CD8-positive, alpha-beta memory T cell (primary cell): ENCODE measurements at places on chromosomes 16 and 17.

GRCh38 chr16:68915589-68915988 is 72.3 kb downstream of the TANGO6 start:
- DNase-seq = no peak

DNA sequence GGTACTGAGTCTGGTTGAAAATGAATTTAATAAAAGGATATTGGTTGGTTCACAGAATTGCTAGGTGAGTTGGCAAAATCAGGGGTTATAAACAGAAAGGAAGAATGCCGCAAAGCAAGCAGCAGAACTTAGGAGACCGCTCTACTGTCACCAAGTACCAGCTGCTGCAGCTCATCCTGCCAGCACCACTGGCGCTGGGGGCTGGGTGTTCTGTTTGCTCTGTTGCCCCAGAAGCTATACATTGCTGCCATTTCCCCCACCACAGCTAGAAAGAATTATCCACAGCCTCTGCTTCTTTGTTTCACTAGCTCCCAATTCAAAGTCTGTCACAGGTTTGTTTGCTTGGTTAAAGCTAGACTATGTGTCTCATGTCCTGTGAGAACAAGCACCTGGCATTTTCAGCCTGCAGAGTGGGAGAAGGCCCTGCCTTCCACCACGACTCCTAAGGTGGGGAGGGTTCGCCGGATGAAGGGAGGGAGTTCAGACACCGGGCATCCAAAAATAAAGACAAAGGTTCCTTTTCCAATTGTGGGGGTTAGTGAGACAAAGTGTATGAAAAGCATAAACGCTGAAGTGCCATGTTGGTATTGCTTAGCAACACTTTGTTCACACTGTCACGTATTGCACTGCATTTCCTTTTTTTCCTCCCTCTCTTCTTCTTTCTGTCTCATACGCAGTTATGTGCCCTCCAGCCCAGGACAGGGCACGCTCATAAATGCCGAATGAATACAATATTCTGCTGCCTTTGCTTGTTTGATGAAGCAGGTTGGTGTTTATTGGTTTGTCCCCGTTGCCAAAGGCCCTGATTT is 9.6 kb upstream of the CPD start:
- DNase-seq = no peak

GRCh38 chr17:80261159-80261894 is 675 bp downstream of the RNF213 start:
- DNase-seq = peak; percentile 73

DNA sequence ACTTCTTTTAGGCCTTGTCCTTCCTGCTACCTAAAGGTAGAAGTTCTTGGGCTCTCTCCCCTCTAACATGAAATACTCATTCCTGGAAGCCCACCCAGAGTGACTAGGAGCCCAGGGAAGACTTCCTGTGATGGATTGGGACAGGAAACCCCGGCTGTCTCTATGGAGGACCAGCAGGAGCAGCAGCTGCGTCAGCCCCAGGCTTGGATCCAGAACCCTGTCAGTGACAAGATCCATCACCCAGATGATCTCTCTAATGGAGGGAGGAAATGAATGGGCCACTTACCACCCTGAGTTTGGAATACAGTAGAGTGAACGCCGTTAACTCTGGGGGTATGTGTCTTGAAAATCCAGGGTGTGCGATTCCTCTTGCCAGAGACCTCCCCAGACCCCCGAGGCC is 195.7 kb upstream of the WSCD1 start:
- DNase-seq = no peak

- DNase-seq = no peak
Observed at GRCh38 chr17:71983828-71984227, 137.0 kb upstream of the SOX9 start.

- DNase-seq = no peak
Observed at GRCh38 chr16:89861648-89862047, 11.7 kb upstream of the TCF25 start.

GRCh38 chr16:81142864-81143263 is 46.7 kb upstream of the GCSH start:
- no peak for DNase-seq

GRCh38 chr16:28212532-28212873 is 738 bp upstream of the XPO6 start:
- DNase-seq = no peak

GRCh38 chr16:67862623-67863583 is 9.9 kb upstream of the EDC4 start:
- DNase-seq = no peak

DNA sequence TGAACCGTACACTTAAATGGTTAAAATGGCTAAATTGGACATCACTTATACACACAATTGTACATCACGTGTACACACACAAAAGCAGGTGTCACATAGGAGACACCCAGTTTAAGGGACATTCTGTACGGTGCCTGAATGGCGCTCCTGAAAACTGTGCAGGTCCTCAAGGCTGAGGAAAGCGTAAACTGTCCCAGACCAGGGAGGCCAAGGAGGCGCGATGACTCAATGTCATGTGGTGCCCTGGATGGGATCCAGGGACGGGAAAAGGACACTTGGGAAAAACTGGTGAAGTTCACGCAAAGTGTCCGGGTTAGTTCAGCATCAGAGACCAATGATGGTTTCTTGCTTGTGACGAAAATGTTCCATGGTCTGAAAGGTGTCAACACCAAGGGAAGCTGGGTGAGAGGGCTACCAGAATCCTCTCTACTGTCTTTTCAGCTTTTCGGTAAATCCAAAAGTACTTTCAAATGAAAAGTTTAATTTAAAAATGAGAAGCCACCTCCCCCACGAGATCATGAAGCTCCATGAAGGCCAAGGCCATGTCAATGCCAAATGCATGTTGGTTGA is 112.2 kb downstream of the CMIP start:
- no peak for DNase-seq

GRCh38 chr17:63116228-63116627 is 150.2 kb downstream of the TANC2 start:
- no peak for DNase-seq
